Left kidney (tissue), 8 donors: ENCODE measurements at places on chromosomes 3 and 15. TPM values are rescaled to one million over a fixed set of nuclear protein-coding genes. Genes with fewer than 3 reads are reported as not detected.

The CPN2 gene
- 0.80 TPM for polyA plus RNA-seq

The FBLN2 gene
- 17.9 TPM for polyA plus RNA-seq

The PLSCR2 gene
- polyA plus RNA-seq, result 1.0 TPM

The SEMA5B gene
- polyA plus RNA-seq, result 28.1 TPM

The KLF15 gene
- 11.3 TPM for polyA plus RNA-seq

The LOXL1 gene
- polyA plus RNA-seq, result 70.4 TPM

The RFX7 gene
- polyA plus RNA-seq, result 27.4 TPM

The INSYN1 gene
- polyA plus RNA-seq, result 12.6 TPM

The IQCH gene
- polyA plus RNA-seq, result 10.0 TPM

The PPP1R14D gene
- 0.62 TPM for polyA plus RNA-seq

The TPRG1 gene
- 0.68 TPM for polyA plus RNA-seq

- no peak for DNase-seq
Measured at GRCh38 chr3:51792206-51792605, 13.2 kb upstream of the IQCF6 start.

DNA sequence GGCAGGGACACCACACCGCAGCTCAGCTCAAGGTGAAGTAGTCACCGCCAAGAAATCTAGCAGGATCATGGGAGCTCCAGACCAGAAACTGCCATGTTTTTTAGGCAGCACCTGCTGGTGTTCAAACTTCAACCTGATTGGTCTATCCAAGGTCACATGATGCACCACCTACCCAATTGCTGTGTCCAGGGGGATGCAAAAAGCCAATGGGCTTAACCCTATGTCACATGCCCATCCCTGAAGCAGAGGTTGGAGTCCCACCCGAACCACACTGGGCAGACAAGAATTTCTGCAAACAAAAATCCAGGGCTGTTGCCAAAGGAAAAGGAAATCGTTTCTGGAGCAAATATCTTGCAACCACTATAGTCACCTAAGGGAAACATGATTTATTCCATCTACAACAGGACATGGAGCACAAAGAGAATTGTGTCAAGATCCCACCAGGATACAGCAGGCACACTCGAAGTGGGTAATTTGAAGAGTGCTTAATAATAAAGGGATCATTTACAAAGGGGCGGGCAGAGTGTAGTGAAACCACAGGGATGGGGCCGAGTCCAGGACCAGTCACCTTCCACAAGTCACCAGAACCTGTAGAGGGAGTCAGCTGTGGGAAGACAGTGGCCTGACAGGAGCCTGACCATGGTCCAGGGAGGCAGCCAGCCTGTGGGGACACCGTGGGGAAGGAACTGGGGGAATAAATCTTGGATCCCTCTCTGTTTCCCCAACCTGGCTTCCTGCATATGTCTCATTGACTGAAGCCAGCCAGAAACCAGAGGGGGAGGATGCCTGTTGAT is 34.2 kb upstream of the TSEN2 start:
- no peak for DNase-seq

- no peak for DNase-seq
Measured at GRCh38 chr3:39446444-39446843, 21.0 kb upstream of the MOBP start.

DNA sequence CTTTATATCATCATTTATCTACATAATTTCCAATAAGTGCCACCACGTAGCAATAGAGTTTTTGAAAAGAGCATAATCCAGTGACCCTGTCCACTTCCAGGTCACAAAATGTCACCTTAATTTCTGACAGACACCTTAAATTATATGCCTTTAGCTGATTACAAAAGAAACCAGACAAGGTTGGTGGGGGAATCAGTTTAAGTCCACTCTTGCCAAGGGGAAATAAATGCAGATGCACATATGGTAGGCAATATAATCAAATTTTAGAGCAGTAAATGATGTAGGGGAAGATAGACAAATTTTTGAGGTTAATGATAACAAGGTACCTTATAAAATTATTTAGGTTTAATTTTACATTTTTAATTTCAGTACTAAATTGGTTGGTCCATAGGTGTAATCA is 253.5 kb downstream of the ZIC1 start:
- DNase-seq, result no peak

DNA sequence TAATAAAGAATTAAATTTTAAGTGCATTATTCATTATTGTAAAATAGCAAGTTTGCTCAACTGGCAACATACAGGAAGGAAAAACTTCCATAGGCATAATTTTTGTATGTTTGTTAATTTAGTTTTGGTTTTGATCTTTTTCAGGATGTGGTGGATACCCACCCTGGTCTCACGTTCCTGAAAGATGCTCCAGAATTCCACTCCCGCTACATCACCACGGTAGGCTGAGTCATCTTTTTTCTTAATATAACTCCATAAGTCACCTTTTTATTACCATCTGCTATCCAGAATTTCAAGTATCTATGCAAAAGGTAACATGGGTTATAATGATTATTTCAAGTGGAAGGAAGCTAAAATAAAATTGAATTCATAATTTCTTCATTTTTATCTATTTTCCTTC is 104.8 kb downstream of the PPP2R3A start:
- no peak for DNase-seq

GRCh38 chr3:42214064-42214463 is 51.9 kb downstream of the CCK start:
- DNase-seq, result no peak

DNA sequence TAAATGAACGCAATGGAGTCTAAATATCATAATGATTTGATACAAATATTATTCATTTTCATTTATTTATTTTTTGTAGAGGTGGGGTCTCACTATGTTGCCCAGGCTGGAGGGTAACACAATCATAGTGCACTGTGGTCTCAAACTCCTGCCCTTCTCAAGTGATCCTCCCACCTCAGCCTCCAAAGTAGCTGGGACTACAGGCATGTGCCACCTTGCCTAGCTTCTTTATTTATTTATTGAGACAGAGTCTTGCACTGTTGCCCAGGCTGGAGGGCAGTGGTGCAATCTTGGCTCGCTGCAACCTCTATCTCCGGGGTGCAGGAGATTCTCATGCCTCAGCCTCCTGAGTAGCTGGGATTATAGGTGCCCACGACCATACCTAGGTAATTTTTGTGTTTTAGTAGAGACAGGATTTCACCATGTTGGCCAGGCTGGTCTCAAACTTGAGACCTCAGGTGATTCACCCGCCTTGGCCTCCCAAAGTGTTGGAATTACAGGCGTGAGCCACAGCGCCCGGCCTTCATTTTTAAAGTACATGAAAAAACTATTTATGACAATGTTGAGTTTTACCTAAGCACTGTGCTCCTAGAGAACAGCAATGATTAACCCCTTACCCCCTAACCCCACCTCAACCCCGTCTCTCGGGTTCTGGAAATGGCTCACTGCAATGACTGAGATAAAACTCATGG is 4.0 kb upstream of the AEN start:
- no peak for DNase-seq

- DNase-seq, result no peak
Measured at GRCh38 chr15:64599716-64600115, 139.3 kb downstream of the ZNF609 start.

GRCh38 chr3:49916686-49917085 is 12.9 kb downstream of the MON1A start:
- DNase-seq, result no peak

DNA sequence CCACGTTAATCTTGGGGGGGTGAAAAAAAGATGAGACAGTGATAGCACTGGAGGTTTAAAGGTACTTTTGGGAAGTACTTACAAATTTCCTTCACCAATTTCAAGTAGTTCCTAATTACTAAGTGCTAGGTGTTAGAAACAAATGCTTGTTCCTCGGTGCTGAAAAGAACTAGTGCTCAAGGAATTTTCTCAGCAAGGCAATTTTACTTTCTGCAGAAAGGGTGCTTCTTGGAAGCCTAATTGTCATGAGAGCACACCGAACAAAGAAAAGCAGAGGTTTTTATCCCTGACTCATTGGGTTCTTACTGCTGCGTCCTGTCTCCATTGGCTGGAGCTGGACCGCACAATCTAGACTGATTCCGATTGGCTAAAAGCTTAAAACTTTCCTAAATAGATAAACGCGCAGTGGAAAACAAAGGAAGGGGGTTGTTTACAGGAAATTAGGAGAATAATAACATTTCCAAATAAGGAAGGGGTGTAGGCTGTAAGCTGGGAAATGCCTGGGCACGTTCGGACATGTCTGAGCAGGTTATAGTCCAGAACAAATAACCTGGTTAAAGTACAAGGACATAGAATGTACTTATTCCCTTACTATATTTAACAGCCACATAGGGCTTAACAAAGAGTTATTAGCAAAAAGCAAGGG is 49.6 kb downstream of the CHD2 start:
- no peak for DNase-seq

- no peak for DNase-seq
Measured at GRCh38 chr3:30408105-30408557, 198.3 kb upstream of the TGFBR2 start.

DNA sequence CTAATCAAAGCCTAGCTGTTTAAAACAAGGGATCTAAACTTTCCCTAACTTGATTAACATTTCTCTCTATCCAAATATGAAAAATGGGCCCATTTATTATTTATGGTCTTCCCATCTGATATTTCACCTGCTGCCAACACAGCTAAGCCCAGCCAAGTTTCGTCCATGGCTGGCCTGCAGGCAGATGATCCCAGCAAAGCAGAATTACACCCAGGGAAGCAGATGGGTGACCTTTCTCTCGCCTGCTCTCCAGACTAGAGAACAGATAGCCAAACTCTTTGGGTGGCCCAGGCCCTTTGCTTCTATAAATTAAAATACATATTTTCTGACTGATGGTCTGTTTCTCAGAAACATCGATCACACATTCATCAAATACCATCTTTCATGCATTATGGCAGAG is 1038.8 kb downstream of the AGBL1 start:
- no peak for DNase-seq

DNA sequence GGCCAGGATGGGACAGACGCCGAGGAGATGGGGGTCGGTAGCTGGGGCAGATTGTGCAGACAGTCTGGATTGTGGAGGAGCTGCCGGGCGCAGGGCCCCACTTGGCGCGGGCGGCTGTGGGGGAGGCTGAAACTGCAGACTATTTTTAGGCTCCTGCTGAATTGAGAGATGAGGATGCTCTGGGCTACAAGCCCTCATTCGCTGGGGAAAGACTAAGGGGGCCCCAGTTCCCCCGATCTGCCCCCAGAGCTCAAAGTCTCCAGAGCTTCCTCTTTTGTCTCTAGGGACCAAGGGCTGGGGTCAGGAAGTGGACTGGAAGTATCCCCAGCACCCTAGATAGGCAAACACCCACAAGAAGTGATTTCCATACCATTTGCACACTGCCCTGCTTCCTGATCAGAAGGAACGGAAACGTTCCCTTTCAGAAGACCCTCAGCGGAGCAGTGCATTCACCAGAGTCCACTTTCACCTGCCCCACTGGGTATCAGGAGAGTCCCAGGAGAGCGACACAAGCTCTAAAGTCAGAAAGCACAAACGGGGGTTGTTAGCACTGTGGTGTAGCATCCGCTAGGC is 29.7 kb downstream of the SEMA7A start:
- DNase-seq, result no peak
